SJSA1 (cell line): ENCODE measurements at places on chromosomes 2 and 18.
A peak's percentile ranks its signal among the peaks of the same experiment; 100 is the strongest.

GRCh38 chr2:30230497-30231211 is 680 bp upstream of the LBH start:
- DNase-seq: peak; percentile 57

DNA sequence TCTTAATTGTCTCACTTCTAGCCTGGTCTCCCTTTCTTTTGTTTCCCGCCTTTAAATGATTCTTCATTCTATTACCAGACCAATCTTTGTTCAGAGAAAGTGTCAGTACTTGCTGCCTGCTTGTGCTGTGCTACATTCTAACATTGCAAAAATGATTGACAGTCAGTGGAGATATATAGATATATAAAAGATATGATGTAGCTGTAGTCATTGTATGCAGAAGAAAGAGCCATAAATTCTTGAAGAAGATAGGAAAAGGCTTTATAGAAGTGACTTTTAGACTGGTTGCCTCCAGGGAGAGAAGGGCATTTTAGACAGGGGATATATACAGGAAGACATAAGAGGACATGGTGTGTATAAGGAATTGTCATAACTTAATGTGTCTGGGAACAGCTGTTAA is 13.6 kb downstream of the AGPS start:
- no peak for DNase-seq

- DNase-seq: no peak
These were observed 25.9 kb upstream of the SULT1C4 start for GRCh38 chr2:108351889-108352288.

DNA sequence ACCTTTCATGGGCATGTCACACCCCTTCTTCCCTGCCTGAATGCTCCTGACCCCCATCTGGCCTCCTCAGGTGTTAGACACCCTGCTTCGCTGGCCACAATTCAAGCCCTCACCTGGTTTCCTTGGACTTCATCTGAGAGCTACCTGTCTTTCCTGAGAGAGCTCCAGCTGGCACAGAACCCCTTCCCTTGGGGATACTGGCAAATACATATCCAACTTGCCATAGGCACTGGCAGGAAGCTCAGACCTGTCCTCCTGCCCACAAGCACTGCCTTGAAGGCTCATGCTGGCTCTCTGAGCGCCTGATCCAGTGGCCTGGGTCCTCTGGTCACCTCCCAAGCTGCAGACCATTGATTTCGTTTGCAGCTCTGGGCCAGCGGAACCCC is 74.1 kb upstream of the MAP4K3 start:
- no peak for DNase-seq

DNA sequence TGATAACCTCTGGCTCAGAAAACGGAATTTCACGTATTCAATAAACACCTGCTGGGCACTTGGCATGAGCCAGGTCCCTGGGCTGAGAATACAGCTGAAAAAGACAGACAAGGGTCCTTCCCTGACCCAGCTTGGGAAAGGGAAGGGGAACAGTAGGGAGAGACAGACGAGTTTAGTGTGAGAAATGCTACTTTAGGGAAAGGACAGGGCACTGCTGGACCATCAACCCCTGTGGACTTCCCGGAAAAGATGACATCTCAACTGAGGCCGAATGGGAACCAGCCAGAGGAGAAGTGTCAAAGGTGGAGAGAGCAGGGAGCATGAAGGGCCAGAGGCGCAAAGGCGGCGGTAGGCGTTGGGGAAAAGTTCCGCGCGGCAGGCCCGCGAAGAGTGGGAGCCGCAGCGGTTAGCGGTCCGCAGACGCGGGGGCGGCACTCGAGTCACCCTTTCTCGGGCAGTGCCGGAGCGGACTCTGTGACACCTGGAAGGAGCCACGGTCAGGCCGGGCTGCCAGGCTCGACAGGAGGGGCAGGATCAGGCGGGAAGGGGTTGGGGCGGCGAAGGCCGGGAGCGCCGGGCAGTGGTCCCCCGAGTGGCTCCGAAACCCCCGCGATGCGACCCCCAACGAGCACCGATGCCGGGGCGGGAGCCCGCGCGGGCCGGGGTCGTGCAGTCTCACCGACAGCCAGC is 519 bp downstream of the TEX261 start:
- peak; percentile 24 for DNase-seq

DNA sequence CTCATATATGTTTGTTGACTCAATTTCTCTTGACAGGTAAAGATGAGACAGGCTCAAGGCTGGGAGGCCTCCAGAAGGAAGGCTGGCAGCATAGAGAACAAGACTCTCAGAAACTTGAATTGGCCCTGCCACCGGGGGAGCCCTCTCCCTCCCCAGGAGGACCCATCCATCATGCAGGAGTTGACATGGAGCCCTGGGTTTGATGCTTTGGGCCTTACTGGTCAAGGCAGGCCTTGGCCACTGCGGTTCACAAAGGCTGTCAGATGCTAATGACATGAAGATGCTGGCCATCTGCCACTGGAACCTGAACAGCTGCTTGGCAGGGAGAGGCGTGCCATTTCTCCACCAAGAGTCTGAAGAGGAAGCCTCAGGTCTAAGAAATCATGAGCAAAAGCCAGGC is 193.6 kb downstream of the MTCL1 start:
- no peak for DNase-seq

GRCh38 chr2:66000901-66001300 is 434.0 kb upstream of the MEIS1 start:
- no peak for DNase-seq

DNA sequence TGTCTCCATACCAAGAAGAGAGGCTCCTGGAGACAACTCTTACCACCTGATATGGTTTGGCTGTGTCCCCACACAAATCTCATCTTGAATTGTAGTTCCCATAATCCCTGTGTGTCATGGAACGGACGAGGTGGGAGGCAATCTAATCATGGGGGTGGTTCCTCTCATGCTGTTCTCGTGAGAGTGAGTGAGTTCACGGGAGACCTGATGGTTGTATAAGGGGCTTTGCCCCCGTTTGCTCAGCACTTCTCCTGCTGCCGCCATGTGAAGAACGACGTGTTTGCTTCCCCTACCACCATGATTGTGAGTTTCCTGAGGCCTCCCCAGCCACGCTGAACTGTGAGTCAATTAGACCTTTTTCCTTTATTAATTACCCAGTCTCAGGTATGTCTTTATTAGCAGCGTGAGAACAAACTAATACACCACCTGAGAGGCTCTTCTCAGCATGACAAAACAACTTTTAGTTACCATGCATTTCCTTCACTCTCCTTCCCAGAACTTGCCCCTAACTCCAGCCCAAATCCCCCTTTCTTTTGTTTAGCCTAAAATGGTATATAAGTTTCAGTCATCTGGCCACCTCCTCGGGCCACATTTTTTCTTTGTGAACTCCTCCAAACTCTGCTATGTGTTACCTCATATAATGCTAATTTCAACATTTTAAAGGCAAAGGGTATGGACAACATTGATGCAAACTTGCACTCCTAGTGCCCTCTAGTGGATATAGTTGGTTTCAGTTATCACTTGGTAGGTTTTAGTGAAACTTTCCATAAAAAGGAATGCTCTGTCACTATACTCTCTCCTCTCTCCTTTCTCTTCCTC is 58.6 kb upstream of the SLC25A52 start:
- peak; percentile 23 for DNase-seq

DNA sequence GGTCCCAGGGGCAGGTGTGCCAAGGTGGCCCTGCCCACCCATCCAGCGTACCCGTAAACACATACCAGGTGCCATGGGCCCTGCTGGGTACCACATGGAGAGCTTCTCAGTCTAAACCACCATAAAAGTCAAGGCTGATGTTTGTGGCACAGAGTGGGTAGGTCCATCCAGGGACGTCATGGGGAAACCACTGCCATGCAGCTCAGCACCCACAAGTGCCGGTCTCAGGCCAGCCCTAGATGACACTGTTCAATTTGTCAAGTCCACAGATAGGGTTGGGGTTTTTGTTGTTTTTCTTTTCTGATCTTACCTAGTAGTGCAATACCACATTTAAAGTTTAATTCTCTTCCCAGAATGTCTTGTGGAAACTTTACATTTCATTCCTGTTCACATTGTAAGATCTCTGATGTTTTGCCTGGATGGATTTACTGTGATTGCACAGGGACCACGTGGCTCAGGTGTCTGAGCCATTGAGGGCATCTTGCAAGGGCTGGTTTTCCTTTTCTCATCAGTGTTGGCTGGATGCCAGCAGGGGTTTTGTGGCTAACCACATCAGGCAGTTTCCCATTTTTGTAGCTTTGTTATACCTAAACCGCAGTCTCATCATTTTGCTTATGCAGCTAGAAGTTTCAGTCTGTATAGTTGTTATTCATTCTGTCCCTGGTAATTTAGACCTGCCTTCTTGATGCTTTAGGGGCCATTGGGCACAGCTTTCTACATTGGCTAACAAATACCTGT is 64.7 kb downstream of the STK25 start:
- DNase-seq: peak; percentile 78
